ENCODE measurements at places on chromosomes 2 and 18.
A peak's percentile ranks its signal among the peaks of the same experiment; 100 is the strongest.

DNA sequence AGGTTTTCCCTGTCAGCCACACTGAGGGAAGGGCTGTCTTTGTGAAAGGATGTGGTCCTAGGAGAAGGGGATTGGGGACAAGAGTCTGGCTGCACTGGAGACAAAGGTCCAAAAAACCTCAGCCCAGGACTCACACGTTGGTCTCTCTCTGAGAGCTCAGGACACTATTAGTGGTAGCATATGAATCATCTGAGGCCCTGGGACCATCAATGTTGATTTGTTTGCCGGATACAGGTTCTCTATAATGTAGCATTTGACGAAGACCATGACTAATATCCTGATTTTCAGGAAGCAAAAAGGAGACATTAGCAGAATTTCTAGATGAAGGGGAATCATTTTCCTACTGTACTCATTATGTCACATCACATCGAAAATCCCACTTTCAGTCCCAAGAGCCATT lies 22.2 kb upstream of the DNAH6 start:
- DNase-seq, result no peak

GRCh38 chr2:168247341-168248261 lies at the start of gene STK39:
TSS of gene STK39 (minus strand) at chr2:168247595. CDS start at chr2:168247435, 160 bp downstream.
- DNase-seq, result peak; percentile 29

- no peak for DNase-seq
These were observed 3.6 kb downstream of the ZNF516 start for GRCh38 chr18:76491473-76491775.

DNA sequence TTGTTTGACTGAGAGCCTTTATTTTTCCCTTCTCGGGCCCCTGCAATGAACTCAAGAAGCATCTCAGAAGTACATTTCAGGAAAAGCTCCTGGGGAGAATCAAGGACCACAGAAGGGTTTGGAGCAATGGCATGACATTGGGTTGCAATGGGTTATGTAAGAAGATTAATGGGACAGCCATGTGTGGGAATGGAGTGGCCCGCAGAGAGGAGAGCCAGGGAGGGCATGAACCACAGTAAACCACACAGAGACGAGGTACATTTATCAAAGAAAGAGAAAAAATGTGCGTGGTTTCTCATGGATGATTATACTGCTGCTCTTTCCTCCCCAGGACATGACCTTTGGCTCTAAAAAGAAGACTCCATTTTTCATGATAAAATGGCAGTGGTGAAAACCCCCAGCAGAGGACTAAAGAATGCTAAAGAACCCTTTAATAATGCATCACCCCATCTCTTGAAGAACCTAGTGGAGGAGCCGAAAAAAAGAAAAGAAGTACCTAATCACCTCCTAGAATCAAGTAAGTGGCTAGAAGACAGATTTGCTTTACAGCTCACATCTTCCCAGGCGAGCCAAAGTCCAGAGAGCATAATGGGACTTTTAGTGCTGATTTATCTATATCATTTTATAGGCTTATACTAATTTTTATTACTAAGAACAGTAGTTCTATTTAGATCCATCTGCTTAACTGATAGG lies 1.7 kb downstream of the CFAP221 start:
- no peak for DNase-seq

DNA sequence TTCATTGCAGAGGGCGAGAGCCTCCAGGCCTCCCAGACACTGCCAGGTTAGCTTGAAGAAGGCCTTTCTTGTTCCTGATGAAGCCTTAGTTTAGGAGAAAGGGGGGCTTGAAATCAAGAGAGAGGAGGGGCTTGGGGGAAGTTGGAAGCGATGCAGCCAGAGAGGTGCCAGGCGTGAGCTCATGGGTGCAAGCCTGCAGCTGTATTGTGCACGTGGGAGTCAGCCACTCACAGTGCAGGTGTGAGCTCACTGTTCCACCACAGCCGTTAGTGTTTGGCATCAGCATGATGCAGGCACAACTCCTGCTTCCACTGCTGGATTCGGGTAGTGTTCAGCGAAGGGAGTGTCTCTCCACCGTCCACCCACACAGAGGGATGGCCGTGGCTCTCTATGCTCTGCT lies 68.4 kb upstream of the ALPP start:
- DNase-seq, result no peak

- no peak for DNase-seq
These were observed 68.0 kb upstream of the RMP24 start for GRCh38 chr18:35904389-35905037.

- DNase-seq, result no peak
These were observed 123.3 kb upstream of the TMEM200C start for GRCh38 chr18:6018671-6019070.

DNA sequence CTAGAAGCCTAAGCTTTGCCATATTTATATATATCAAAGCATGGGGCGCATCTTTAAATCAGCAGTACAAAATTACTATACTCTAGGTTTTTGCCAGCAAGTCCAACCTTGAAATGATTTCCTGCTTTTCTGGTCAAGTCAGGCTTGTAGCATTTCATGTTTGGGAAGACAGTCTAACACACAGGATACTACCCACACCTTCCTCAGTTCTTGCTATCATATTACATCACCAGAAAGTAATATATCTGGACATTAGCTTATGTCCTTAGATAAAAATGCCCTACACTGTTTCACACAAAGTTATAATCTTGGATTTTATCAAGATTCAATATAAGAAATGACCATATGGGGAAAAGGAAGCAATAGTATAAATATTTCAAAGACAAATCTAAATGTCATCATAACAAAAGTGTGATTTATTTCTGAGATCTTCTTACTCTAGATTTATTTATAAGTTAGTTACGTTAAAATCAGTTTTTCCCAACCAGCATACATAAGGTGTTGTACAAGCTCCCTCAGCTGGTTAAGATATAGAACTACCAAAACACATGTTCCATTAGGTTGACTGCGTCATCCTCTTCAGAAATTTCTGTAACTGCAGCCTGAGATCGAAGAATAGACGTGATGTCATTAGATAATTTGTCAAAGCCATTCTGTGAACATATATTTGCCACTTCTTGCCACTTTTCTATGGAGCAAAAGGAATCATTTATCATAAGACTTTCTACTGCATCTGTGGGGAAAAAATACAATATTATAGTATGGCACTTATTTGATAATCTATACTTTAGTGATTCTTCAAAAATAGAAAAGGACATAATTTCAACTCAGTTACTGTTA lies 56.6 kb downstream of the CLHC1 start:
- DNase-seq, result peak; percentile 72

DNA sequence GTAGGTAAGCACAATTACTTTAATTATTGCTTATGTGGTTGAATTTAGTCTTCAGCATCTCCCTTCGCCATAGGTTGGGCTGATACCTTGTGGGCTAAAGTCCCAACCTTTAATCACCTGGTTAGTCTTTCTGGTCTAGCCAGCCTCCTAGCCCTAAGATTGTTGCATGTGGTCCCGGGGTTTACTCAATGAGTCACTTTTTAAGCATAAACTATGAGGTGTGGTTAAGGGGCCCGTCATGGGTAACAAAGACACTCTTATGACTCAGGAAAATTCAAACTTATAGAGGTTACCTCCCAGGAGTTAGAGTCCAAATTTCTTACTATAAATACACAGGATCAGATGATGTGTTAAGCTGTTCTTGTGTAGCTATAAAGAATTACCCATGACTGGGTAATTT lies 841.6 kb downstream of the TRIB2 start:
- DNase-seq, result no peak

GRCh38 chr18:35110059-35110458 lies 68.8 kb downstream of the MAPRE2 start:
- DNase-seq, result no peak

DNA sequence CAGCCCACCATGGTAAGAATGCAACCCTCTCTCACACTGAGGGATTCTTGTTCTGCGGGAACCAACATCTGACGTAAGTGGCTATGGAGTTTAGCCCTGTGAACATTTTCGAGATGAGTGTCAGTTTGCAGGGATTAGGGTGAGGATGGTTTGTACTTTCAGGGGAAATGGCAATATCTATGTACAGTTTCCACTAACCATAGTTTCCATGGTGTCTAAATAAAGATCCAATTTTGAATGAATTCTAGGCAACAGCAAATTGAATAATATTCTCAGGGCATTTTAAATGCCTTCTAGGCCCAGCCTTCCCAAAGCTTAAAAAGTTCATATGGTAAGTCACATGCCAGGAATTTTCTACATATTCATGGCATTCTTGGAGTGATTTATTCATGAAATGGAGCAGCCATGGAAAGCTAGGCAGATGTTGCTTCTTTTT lies 105.4 kb upstream of the MMADHC start:
- DNase-seq, result no peak

- DNase-seq, result no peak
These were observed 40.5 kb upstream of the EFHD1 start for GRCh38 chr2:232592772-232593395.

GRCh38 chr2:43178602-43179542 lies 47.5 kb downstream of the ZFP36L2 start:
- DNase-seq, result peak; percentile 80

GRCh38 chr2:159941729-159942128 lies 120.7 kb downstream of the PLA2R1 start:
- DNase-seq, result no peak

- DNase-seq, result no peak
These were observed 51.8 kb upstream of the STAT1 start for GRCh38 chr2:191065785-191066184.

DNA sequence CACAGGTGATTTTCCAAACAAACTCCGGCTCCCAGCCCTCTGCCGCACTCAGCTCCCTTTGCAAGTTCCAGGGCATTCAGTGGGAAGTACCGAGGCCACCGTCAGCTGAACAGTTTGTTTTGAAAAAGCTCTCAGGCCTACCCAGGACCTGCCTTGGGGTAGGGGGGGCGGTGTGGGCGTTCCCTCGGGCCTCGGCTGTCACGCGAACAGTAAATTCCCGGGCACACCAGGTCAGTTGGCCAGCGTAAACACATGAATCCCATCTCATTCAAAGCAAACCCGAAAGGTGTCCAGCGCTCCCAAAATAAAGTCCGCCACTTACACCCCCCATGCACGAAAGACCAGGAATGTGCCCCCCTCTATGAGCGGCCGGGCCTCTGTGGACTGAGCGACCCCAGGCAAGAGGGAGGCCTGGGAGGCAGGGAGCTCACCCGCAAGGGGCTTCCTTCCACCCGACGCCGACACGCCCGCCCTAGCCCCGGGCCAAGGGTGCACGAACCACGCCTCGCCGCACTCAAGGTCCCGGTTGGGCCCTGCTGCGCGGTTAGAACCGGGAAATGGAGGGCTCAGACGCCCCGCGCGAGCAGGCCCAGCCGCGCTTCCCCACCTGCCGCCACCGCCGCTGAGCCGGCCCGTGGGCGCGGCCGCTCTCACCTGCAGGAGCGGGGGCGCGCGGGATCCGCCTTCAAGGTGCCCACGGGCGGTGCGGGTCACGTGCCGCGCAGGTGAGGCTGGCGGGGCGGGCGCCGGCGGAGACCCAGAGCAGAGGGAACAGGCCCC lies at the start of gene WDSUB1:
Gene WDSUB1 (minus strand): TSS at position 775 of the 780 bp plus-strand sequence. CDS start 3,634 bp downstream, outside the sequence.
- no peak for DNase-seq

DNA sequence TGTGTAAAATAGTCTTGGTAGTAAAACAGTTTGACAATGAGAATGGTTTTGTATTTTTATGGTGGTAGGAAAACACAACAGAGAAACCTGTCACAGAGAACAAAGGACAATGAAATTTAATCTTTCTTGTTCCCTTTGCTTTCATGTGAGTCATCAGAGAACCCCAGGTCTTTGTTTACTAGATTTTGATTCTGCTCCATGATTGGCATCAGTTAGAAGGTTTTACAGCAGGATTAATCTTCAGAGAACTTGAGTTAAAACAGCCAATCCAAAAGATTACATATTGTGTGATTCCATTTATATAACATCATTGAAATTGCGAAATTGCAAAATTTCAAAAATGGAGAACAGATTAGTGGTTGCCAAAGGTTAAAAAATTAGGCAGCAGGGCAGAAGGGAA lies 2.5 kb downstream of the APLF start:
- DNase-seq, result no peak

GRCh38 chr2:219325657-219326315 lies 6.8 kb downstream of the RESP18 start:
- DNase-seq, result no peak

DNA sequence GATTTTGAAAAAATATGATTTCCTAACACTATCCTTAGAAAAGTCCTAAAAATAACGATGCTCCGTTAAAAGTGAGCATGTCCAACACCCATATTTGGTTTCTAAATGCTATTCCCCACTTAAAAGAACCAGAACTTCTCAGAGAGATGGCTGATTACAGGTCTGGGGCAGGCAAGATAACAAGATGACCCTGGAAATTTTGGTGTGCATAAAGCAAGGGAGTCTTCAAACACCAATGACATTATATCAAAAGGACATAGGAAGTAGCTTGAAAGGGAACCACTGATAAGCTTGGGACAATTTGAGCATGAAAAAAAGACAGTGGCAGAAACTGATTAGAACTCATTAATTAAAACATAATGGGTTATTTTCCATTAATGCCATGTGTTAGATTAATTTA lies 17.9 kb downstream of the STK17B start:
- DNase-seq, result no peak

DNA sequence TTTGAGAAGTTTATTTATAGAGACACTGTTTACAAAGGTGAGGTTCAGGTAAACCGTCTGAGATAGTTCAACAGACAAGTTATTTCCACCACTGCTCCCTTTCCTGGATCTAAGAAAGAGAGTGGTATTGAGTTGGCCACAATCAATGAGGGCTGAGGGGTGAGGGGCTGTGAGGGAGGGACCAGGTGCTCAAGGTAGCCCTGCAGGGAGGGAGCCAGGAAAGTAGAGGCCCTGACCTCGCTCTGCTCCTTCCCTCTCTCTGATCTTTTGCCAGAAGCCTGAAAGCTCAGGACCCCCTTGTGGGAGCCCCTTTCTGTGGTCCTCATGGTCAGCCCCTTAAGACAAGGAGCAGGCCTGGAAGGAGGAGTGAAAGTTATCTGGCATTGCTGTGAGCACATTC lies 29.8 kb downstream of the COL4A3 start:
- no peak for DNase-seq

DNA sequence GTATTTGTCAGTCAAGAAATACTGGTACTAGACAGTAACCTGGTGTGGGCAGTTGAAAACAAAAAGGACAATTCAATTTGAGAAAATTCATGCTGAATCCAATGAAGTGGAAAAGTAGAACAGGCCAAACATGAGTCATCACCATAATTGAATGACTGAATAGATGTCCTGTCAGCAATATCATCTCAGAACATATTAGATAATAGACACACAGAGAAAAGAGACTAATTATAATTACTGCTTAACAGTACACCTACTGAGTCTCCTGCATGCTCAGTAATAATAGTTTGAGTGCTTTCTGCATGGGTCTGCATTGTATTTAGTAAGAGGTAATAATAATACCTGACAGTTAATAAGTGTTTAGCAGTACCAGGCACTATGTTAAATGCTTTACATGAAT lies 138.6 kb upstream of the ZC3H15 start:
- peak; percentile 72 for DNase-seq

- no peak for DNase-seq
These were observed 223.7 kb downstream of the SLC4A3 start for GRCh38 chr2:219851169-219851568.

GRCh38 chr18:69840445-69840844 lies 107.2 kb downstream of the CD226 start:
- no peak for DNase-seq

- DNase-seq, result no peak
These were observed 144.4 kb upstream of the PIEZO2 start for GRCh38 chr18:11293794-11294193.

All from NCI-H446 treated with DMSO at 0.1 percent for 48 hours (cell line).